ENCODE measurements at places on chromosomes 5 and 9. TPM values are rescaled to one million over a fixed set of nuclear protein-coding genes. Genes with fewer than 3 reads are reported as not detected.

GRCh38 chr5:177005619-177006264, 837 bp downstream of the UIMC1 start:
- H3K27ac ChIP-seq = peak overlapping the region; percentile 77
- DNase-seq = peak; percentile 74
- H3K27me3 ChIP-seq = no peaks in the 10 kb centered on the region
- H3K4me3 ChIP-seq = peak overlapping the region; percentile 91

DNA sequence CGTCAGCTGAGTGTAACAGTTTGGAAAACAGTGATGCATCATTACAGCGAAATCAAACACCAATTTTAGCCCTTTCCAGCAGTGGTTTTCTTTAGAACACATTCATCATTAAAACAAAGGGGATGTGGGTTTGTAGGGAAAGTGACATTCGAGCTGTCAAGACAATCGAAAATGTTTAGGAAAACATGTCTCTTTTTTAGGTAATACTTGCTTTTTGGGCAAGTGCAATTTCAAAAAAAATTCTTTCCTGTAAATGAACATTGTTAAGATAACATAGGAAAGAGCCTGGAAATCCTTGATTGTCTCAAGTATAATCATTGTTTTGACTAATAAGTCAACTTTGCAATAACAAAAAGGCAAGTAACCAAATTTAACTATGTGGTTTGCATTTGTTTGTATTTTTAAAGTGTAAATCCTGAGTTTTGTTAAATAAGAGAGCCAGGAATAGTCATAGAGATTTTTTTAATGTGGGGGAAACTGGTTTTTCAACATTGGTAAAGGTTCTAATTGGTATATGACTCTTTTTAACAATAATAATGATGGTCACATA, 182.5 kb downstream of the TTLL11 start:
- H3K36me3 ChIP-seq = no peaks in the 10 kb centered on the region
- no peak for DNase-seq
- H3K27me3 ChIP-seq = no peaks in the 10 kb centered on the region
- H3K27ac ChIP-seq = no peak overlapping the region
- H3K4me3 ChIP-seq = no peak overlapping the region

GRCh38 chr5:164119806-164120447, 614.5 kb downstream of the MAT2B start:
- no peaks in the 10 kb centered on the region for H3K36me3 ChIP-seq
- no peak for DNase-seq
- no peak overlapping the region for H3K4me3 ChIP-seq
- no peaks in the 10 kb centered on the region for H3K27me3 ChIP-seq
- H3K4me1 ChIP-seq = no peaks in the 10 kb centered on the region

DNA sequence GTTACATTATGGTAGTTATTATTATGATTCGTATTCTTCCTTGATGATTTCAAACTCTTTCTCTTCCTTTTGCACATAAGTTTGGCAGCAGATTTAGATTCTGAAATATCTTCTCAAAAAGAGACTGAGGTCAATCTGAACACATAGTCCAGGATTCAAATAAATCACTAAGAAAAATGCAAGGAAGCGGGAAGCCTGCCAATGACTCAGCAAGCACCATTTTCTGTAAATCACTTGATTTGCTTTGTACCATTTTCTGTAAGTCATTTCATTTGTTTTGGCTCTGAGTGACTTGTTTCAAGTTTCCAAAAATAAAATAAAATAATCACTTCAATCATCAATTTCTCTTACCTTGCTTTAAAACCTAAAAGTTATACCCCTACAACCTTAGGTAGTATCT, 24.6 kb upstream of the GLIS3 start:
- H3K36me3 ChIP-seq = no peaks in the 10 kb centered on the region
- no peak overlapping the region for H3K27ac ChIP-seq
- no peaks in the 10 kb centered on the region for H3K4me1 ChIP-seq
- no peak for DNase-seq
- no peaks in the 10 kb centered on the region for H3K27me3 ChIP-seq
- H3K4me3 ChIP-seq = no peak overlapping the region

GRCh38 chr5:64914396-64914795, 145.7 kb downstream of the CWC27 start:
- no peaks in the 10 kb centered on the region for H3K36me3 ChIP-seq
- H3K4me3 ChIP-seq = no peak overlapping the region
- no peaks in the 10 kb centered on the region for H3K27me3 ChIP-seq
- H3K27ac ChIP-seq = no peak overlapping the region
- no peak for DNase-seq

DNA sequence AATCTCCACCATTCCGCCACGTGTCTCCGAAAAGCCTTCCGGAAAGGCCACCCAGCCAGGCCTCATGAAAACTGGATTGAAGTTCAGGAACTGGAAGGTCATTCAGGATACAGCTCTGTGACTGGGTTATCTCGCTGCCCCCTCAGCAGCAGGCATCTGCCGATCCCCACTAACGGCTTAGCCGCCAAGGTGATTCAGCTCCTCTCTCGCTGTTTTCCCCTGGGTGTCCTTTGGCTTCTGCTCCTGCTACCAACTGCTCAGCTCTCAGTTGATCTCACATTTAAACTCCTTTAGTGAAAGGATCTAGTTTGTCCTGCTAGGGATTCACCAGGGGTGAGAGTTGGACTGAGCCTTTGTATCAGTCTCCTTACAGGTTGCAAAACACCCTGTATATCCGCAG, 2.2 kb upstream of the GDNF start:
- H3K36me3 ChIP-seq = no peaks in the 10 kb centered on the region
- H3K27ac ChIP-seq = no peak overlapping the region
- H3K4me1 ChIP-seq = peaks cover 6% of the 10 kb centered on the region
- DNase-seq = no peak
- H3K27me3 ChIP-seq = peaks cover 9% of the 10 kb centered on the region

DNA sequence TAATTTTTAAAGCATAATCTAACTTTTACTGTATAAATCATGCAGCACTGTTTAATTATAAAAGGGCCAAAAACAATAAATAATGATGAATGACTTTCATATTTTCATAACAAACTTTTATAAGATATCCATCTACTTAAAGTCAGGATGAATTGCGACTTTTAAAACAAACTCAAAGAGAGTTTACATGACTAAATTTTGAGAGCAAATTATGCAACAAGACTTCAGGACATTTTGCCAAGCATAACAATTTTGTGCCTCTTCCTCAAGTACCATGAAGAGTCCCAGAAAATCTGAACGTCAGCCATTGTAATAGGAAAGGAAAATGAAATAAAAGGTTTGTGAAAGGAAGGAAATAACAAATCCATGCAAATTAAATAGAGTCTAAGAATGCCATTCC, 24.4 kb downstream of the ERAP1 start:
- no peak overlapping the region for H3K4me3 ChIP-seq
- no peaks in the 10 kb centered on the region for H3K27me3 ChIP-seq
- peaks cover 12% of the 10 kb centered on the region for H3K36me3 ChIP-seq
- no peak overlapping the region for H3K27ac ChIP-seq

DNA sequence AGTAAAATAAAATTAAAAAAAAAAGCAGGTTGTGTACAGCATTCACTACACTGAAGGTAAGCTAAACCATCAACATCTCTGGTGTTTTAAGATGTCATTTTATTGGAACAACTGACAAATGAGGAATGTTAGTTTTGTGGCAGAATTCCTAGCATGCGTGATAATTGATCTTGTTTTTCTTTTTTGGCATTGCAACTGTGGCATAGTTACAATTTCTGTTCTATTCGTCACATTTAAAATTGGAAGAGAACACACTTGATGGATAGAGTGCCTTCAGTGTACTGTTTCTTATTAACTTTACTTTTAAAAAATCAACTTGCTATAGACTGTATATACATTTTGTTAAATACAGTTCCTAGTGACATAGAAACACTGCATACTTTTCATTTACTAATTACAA, 43.6 kb upstream of the TNFSF15 start:
- H3K4me3 ChIP-seq = no peak overlapping the region
- H3K27ac ChIP-seq = no peak overlapping the region
- peaks cover 12% of the 10 kb centered on the region for H3K4me1 ChIP-seq
- H3K27me3 ChIP-seq = no peaks in the 10 kb centered on the region

The SLC6A7 gene
- polyA plus RNA-seq = 1.8 TPM

The HAVCR2 gene
- polyA plus RNA-seq = 1.8 TPM
